Stimulated activated CD4-positive, alpha-beta T cell treated with anti-CD3 and anti-CD28 coated beads, Interleukin-1b, Interleukin-23, amount 100 ng/mL, for 24 hours (primary cell): ENCODE measurements at places on chromosomes 1 and 21.
A peak's percentile ranks its signal among the peaks of the same experiment; 100 is the strongest.

DNA sequence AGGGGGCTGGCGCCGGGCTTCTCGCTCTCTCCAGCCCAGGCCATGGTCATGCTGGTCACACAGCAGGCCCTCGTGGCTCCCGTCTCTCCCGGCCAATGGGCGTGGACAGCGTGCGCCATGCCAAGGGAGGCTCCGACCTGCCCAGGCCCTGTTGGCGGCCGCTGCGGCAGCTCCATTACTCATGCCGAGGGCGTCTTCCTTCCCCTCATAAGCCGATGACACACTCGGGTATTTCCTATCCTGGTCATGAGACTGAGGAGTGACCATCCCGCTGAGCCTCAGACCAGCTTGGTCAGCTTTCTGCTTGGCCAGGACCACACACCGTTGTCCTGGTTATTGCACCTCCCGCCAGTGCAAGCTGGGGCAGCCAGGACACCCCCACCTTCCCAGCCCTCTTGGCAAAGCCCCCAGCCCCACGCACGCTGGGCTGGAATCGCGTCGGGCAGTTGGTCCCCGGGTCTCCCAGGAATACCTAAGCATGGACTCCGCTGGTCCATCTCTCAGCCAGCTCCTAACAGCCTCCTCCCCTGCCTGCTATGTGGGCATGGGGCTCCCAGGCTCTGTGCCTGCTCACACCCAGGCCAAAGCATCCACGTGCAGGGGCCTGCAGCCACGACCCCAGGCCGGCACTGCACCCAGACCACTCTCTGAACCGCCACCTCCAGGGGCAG lies 49.8 kb downstream of the ARHGEF16 start:
- no peak for DNase-seq

GRCh38 chr1:19613171-19613703 lies 30.9 kb upstream of the NBL1 start:
- no peak for DNase-seq

GRCh38 chr1:106222403-106222802 lies 834.1 kb upstream of the PRMT6 start:
- no peak for DNase-seq

- no peak for DNase-seq
Measured at GRCh38 chr1:246597340-246597739, 31.1 kb downstream of the CNST start.

DNA sequence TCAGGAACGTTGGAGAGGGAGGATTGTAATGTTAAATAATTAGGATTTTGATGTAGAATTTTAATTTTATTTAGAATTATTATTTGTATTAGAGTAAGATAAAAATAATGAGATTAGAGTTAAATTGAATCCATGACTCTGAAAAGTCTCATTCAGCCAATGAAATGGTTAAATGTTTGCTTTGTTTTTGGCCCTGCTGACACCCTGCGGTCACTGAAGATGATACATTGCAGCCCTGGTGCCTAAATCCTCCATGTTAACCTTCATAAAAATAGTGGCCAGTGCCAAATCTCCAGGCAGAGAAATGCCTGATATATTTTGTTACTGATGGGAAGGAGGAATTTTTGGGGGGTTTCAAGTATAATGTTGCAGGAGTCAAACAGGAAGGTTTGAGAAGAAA lies 27.3 kb upstream of the RLF start:
- DNase-seq, result no peak

DNA sequence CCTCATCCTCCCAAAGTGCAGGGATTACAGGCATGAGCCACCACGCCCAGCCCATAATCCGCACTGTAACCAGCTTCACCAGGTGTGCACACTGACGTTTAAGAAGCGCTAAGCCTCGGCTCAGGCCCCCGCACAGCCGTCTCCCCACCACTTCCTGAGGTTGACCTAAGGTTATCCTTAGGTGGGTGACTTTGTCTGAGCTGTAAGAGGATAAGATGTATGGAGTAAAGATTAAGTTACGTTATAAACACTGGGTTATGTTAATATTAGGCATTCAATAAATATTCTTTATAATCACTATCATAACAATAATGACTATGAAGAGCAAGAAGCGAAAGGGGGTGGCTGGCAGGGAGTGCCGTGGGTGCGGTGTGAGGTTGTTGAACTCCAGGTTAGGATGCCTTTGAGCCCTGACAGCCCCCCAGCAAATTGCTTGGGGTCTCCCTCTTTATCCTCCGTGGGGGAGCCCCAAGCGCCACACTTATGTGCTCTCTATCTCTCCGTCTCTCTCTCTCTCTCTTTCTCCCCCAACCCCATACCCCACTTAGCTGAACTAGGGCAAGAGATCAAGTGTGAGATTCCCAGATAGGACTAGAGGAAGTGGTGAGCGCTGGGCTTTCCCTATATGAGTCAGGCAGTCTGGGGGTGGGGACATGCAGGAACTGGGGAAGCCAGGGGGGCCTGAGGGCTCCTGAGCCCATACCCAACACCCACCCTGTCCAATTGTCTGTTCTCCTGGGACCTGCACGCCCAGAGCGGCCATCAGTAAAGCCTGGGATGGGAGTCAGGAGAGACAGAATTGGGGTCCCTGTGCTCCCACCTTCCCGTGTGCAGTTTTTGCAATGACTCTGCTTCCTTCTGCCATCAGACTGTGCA lies 7.6 kb downstream of the EFHD2 start:
- DNase-seq, result peak; percentile 34

- DNase-seq, result no peak
Measured at GRCh38 chr1:159900086-159900680, at the start of gene CFAP45. Gene CFAP45 (minus strand): TSS chr1:159900165. CDS start chr1:159900098, 67 bp downstream.

DNA sequence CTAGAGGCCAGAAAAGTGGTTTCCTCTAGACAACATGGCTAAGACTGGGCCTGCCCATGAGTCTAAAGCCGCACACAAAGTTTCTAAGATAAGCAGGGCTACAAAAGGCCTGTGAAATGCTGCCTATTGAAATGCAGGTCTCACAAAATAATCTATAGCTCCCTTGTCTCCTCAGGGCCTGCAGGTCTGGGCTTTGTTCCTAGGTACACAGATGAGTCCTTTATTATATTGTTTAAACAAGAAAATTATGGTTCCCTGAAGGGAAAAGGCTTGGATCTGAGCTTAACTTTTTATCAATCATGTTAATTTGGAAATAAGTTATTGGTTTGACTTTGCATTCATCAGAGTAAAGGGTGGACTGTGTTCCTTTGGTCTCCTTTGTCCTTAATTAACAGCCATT lies 413.4 kb upstream of the BEND5 start:
- DNase-seq, result no peak

DNA sequence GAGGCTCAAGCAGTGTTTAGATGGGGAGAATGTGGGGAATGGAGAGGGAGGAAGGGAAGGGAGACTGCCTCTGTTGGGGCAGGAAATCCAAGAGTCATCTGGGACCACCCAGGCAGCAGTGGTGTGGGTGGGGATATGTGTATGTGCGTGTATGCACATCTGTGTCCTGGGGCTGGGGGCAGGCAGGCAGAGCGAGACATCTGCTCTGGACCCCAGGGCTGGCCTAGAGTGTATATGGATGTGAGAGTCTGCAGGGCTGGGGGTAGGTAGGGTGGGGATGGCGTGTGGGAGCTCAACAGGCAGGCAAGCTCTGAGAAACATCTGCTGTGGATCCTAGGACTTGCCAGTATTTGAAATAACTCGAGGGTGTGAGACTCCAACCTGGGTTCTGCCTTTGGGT lies 3.5 kb downstream of the PTCH2 start:
- DNase-seq, result no peak

- no peak for DNase-seq
Measured at GRCh38 chr1:30200161-30200560, 523.2 kb downstream of the MATN1 start.

DNA sequence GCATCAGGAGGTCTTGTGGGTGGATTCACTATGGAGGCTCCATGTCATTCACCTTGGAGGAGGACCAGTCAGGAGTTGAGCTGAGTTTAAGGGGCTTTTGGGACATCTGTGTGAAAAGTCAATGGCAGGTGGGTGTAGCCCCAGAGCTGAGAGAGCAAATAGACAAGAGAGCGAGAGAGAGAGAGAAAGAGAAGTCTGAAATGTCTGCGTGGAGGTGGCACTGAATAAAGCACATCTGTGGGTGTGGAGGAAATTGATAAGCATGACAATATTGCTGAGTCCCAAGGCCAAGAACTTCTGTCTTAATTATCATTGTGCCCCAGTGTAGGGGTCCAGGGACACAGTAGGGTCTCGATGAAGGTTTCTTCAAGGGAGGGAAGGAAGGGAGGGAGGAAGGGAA lies 79.5 kb upstream of the VAMP3 start:
- no peak for DNase-seq

- no peak for DNase-seq
Measured at GRCh38 chr1:226674892-226675714, 64.0 kb downstream of the ITPKB start.

DNA sequence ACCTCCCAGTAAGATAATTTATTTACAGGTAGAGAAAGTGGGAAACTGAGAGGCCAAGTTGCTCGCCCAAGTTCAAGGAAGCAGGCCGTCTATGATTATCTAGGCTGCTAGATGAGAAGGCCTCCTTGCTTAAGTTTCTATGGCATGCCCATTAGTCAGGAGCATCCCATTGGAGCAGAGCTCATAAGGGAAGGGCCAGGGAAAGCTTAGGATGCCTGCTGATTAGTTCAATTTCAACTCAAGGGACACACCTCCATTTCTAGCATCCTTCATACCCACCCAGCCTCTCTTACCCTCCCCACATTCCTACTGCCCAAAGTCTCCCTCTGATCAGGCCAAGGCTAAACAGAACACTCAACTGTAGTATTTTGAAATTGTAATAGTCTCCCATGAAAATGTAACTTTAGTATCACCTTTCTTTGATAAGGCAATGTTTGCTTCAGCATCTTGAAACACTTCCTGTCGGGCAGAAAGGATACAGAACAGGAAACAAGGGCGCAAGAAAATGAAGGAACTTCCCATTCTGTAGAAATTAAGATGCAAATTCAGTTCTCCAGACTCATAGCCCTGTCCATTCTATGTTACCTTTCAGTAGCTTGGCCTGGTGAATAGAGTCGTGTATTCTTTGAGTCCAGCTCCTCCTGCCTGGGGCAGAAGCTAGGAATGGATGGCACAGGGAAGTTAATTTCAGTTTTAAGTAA lies 46.3 kb upstream of the TARBP1 start:
- DNase-seq, result no peak

DNA sequence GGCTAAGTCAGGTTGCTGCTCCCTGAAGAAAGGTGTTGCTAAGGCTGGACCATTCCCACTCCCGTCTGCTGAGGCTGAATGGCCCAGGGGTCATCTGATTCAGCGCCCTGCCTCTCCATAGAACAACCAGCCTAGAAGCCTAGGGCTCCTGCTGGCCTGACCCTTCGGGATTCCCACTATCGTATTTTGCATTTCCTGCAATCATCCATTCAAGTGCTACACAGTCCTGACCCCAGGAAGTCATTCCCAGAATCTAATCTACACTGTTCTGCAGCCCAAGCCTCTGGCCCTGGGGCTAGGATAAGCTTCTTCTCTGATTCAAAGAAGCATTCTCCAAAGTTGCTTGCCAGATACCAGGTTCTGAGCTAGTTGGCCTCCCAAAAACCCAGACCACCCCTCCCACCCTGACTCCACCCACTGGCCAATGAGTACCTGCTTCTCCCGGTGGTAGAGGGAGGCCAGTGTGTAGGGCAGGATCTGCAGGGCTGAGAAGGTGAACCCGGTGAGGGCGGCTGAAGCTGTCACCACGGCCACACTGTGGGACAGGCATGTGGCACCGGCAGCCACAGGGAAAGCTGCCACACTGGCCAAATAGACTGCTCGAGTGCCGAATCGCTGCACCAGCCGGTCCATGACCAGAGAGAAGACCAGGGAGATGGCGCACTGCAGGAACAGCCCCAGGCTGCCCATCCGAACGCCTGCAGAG lies 18.7 kb downstream of the SLC45A3 start:
- DNase-seq, result no peak

DNA sequence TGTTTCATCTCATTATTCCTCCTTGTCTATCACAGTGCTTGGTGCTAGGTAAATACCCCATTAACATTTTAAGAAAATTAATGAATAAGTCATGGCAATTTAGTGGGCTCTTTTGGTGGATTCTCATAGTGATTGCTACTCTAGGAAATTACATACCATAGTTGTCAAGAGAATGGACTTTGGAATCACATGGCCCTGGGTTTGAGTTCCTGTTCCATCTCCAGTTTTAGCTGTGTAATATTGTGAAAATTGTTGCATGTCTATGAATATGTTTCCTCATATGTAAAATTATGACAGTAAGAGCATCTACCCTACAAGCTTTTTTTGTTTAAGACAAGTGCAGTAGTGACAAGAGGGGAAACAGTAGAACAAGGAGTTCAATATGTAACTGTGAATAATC lies 20.7 kb downstream of the WDTC1 start:
- DNase-seq, result no peak

- DNase-seq, result no peak
Measured at GRCh38 chr1:25178917-25179561, 53.3 kb downstream of the SYF2 start.

GRCh38 chr1:69221524-69221923 lies 346.2 kb upstream of the LRRC7 start:
- no peak for DNase-seq

- DNase-seq, result no peak
Measured at GRCh38 chr1:61274939-61275338, 192.6 kb downstream of the NFIA start.

- no peak for DNase-seq
Measured at GRCh38 chr1:6001992-6002576, 9.9 kb upstream of the NPHP4 start.

- no peak for DNase-seq
Measured at GRCh38 chr1:19307794-19308508, 4.0 kb downstream of the AKR7A2 start.

GRCh38 chr21:41480086-41480690 lies 27.8 kb downstream of the TMPRSS2 start:
- no peak for DNase-seq

DNA sequence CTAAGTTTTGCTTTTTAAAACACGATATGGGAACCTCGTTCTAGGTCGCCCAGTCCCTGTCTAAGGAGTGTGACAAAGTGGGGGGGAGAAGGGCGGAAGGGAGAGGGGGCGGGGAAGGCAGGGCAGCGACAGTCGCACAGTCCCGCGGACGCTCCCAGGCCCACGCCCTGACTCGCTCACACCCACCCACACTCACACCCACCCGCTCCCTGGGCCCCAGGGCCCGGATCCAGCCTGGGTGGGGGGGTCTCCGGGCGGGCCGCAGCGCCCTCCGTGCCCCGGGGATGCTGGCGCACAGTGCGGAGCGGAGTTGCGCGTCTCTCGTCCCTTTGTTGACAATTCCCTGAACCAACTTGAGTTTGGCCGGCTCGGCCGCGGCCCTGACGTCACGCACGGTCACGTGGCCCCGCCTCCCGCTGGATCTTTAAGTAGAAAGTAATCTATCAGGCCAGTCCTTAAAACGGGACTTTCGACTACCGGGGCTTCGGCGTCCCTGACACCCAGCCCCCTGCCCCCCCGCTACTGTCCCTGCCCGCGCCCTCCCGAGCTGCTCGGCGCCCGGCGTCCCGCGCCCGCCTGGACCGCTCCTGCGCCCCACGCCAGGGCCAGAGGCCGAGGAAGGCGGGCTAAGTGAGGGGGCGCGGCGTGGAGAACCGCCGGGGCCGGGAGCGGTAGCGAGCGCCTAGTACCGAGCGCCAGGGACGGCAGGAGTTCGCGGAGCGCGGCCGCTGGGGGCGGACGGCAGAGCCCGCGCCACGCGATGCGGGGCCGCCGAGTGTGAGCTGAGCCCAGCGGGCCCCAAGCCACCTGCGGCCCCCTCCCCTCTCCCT lies at the start of gene FOXD3:
Gene FOXD3 (plus strand): TSS at position 454 of the 830 bp plus-strand sequence. CDS start 492 bp downstream, outside the sequence.
- DNase-seq, result no peak

- DNase-seq, result no peak
Measured at GRCh38 chr1:201530741-201531531, 8.0 kb upstream of the NAV1 start.
